ENCODE measurements at places on chromosomes 1 and 21.

GRCh38 chr1:44684525-44684924 lies 10.0 kb downstream of the ARMH1 start:
- no peak for DNase-seq

- DNase-seq: no peak
These were observed 24.0 kb upstream of the CPT2 start for GRCh38 chr1:53172426-53173128.

DNA sequence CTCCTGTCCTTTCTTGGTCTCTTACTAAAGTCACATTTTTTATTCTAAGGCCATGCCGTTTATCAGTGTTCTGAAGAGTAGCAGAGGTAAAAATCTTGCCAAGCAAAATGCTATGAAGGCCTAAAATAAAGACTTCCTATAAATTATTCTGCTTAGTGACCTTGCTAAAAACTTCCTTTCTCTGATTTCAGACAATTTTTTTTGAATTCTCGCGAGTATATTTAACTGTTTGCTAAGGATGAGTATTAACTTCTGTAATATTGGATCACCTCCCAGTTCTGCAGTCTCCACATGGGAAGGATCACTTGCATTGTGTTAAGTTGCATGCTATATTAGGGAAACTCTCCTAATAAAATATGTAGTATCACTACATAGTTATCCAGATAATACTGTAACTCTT lies 123.4 kb upstream of the SNX7 start:
- DNase-seq: no peak

DNA sequence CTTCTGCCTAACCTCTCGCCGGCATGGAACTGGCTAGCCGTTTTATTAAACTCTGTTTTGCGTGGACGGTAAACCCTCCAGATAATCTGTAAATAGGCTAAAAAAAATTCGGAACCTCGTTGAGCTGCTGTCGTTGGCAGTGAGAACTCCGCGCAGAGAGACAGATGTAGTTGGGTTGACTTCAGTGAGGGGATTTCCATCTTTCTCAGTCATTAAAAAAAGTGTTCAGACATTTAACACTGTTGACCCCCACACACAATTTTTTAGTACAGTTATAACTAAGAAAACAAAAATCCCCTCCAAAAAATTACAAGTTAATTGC lies 464 bp downstream of the PARK7 start:
- DNase-seq: no peak

- DNase-seq: no peak
These were observed 349.4 kb downstream of the DUSP10 start for GRCh38 chr1:221392453-221392852.

- no peak for DNase-seq
These were observed 45.3 kb upstream of the COL18A1 start for GRCh38 chr21:45359451-45360217.

DNA sequence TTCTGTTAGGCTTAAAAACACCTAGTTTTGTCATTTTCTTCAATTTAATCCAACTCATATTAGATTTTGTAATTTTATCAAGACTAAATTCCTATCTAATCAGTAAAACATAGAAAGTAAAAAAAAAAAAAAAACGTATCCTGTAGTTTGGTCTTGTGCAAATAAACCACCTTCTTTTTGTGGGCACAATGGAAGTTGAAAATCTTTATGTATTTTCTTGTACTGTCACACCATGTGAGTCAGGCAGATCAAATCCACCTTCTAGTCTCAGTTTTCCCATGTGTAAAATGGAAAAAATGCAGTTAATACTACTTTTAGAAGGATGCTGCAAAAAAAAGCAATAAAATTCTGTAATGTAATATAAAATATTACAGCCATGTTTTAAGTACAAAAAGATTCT lies 129.8 kb downstream of the CYYR1 start:
- DNase-seq: no peak

DNA sequence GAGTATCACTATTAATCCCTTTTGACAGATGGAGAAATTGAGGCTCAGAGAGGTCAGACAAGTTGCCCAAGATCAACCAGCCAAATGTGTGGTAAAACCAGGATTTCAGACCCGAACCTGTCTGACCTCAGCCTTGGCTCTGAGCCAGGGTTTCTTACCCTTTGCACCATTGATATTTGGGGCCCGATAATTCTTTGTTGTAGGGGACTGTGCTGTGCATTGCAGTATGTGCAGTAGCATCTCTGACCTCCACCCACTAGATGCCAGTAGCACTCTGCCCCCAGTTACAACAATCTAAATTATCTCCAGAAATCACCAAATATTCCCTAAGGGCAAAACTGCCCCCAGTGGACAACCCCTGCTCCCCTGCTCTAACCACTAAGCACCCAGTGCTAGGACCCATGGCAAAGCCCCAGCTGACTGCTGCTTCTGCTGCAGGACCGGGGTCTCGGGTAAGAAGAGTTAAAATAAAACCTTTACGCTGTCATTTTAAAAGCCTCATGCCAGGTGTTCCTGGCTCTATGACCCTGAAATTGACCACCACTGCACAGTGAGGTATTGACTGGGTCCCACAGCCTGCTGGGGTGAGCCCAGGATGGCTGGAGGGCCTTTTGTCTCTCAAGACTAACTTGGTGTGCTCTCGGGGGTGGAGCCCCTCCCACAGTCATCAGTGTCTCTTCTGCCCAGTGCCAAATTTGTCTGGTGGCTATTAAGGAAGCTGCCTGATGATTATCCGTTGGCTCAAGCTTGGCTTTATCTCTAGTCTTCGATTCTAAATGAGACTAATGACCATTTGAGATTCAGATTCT lies 5.6 kb upstream of the MAN1C1 start:
- no peak for DNase-seq

DNA sequence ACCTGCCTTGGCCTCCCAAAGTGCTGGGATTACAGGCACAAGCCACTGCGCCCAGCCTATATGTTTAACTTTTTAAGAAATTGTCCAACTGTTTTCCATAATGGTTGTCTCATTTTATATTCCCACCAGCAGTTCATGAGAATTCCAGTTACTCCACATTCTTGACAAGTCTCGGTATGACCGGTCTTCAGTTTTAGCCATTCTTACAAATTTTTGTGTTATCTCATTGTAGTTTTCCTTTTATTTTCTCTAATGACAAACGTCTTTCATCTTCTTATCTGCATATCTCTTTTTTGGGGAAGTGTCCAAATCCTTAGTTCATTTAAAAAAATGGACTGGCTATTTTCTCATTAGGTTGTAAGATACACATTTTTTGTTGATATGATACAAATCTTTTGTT lies 132.5 kb downstream of the HS2ST1 start:
- no peak for DNase-seq

GRCh38 chr1:36187800-36188593 lies 32.0 kb downstream of the MAP7D1 start:
- DNase-seq: peak; percentile 43

GRCh38 chr1:230907472-230908205 lies 39.3 kb upstream of the C1orf198 start:
- DNase-seq: no peak

DNA sequence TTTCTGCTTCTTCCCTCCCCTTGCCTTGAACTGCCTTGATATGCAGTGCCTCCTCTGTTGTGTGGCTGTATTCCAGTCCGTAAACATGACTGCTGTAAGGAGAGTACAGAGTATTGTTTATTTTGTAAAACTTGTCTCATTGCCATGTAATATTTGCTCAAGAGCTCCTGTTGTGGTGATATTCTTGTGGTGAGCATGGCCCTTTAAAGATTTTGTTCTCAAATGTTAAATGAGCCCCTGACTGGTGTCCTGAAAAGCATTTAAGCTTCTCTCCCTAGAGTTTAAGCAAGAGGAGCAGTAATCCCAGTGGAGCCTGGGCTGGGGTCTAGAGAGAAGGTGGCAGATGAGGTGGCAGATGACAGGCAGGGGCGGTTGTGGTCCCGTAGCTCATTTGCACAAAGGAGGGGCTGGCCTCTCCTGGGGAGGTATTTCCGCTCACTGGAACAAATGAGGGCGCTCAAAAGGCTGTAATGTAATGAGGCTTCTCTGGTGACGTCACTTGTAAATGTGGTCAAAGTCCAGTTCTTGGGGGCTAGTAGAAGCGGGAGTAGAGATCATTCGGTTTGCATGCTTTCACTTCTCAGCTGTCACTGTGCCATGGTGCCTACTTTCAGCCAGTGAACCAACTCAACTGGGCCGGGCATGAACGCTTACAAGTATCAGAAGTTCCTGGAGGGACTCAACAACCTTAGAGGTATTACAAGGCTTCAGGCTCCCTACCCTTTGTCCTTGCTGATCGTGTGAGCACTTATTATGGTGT lies 46.0 kb upstream of the MACF1 start:
- no peak for DNase-seq

- DNase-seq: no peak
These were observed 36.1 kb downstream of the NTPCR start for GRCh38 chr1:232986527-232986922.
